NCI-H2081 treated with DMSO at 0.1 percent for 48 hours (cell line): ENCODE measurements at places on chromosomes 4 and X.
A peak's percentile ranks its signal among the peaks of the same experiment; 100 is the strongest.

DNA sequence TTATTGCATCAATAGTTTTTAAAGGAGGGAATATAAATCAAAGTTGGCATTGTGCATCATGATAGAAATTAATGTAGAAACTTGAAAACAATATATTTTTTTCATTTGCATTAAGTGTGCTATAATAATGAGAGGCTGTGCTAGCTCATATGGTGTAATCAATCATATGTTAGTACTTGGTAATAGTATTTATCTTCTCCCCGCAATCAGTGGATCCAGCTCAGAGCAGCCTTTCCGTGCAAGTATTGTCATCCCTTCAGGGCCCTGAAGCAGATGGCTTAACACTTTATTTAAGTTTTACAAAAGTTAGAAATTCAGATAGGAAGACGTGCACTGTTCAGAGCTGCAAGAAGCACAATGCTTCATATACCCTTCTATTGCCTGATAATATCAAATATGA lies 616.3 kb upstream of the ATOH1 start:
- DNase-seq = no peak

- DNase-seq = no peak
These were observed 13.6 kb downstream of the ABCG2 start for GRCh38 chr4:88144866-88145300.

GRCh38 chr4:175273995-175274753 lies 356.0 kb downstream of the ADAM29 start:
- no peak for DNase-seq

GRCh38 chr4:76663824-76664223 lies 228.8 kb downstream of the SHROOM3 start:
- no peak for DNase-seq

DNA sequence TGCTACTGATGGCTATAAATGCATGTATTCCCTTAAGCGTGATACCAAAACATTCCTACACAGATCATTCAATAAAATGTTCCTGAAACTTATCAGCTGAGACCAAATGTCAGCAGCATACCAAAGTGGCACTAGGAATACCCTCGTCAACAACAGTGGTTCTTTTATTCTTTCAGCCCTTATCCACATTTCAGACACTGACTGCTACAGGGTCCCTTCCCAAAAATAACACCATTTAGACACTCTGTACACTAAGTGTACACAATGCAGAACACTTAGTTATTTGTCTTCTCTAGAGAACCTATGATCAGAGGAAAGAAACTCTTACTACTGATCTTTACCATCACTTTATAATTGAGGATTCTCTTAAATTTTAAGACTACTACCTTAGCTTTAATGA lies 94.1 kb downstream of the ATRX start:
- no peak for DNase-seq

DNA sequence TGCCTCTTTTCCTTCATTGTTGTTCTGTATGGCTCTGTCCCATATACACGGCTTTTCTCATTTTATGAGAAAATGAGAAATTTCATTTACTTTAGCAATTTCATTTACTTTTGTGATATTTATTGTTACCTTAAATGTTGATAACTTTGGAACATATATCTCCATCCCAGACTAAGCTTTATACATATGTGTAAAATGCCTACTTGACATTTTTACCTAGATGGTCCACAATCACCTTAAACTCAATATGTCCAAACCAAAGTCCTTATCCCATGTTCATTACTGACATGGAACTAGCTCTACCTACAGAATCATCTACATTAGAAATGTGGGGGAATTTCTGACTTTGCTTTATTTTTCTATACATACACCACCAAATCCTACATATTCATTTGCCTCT lies 590.5 kb upstream of the CT83 start:
- DNase-seq = no peak

GRCh38 chr4:152360045-152360410 lies 175.9 kb downstream of the FBXW7 start:
- no peak for DNase-seq

GRCh38 chrX:100194082-100194775 lies 215.8 kb downstream of the PCDH19 start:
- DNase-seq = no peak

DNA sequence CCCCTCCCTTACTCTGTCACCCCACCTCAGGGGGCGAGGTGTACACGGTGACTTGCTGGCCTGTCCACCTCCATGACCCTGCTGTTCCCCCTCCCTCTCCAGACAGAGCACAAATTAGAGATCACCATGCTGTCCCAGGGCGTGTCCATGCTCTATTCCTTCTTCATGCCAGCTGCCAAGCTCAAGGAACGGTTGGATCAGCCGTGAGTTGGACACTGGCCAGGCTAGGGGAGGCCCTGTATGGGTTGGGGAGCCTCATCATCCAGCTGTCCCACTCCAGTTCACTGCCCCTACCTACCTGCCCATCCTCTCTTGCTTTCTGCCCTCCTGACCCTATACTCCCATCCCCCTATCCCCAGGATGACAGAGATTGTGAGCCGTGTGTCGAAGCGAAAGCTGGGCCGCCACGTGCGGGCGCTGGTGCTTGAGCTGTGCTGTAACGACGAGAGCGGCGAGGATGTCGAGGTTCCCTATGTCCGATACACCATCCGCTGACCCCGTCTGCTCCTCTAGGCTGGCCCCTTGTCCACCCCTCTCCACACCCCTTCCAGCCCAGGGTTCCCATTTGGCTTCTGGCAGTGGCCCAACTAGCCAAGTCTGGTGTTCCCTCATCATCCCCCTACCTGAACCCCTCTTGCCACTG lies 3.9 kb upstream of the CDK16 start:
- DNase-seq = no peak

GRCh38 chrX:152537373-152537772 lies 86.3 kb upstream of the GABRA3 start:
- no peak for DNase-seq

DNA sequence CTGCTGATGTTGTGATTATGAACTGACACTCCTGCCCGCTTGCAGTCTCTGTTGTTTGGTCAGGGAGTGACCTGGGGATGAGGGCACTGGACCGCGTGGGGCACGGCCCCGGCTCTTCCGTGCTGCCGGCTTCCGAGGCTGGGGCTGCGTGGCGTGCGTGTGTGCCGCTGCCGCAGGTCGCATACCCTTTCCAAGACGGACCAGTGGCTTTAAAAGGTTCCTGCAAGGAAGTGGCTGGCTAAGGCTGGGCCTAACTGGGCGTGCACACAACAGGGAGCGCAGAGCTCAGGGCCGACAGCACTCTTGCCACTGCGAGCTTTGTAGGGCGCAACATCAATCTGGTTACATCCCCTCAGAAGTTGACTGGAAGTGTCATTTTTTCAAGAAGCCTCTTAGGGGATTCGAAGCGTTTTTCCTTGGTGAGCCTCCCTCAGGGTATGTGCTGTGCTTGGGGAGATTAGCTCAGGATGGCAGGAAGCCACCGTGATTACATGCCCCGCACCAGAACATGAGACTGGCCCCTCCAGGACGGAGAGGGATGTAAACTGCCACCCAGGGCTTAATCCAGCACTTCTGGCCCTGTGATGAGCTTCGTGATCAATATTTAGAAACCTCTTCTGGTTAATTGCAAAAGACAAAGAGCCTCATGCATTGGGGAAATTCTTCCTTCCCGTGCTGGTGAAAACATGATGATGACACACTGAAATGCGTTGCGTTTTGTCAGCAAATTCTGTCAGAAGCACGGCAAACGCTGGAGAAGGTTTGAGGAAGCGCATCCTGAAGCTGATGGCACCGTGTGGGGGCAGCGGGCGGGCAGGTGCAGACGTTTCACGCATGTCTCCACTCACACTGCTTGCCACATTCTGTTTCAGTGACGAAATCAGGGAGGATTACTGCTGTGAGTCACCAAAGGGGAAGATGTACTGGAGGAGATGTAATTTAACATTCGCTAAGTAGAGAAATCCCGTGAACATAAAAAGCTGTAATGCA lies 11.1 kb downstream of the MAEA start:
- no peak for DNase-seq

- DNase-seq = peak; percentile 93
These were observed 233.0 kb upstream of the CLNK start for GRCh38 chr4:10917566-10917965.

- DNase-seq = no peak
These were observed 130.0 kb downstream of the SOWAHB start for GRCh38 chr4:76767983-76768382.

DNA sequence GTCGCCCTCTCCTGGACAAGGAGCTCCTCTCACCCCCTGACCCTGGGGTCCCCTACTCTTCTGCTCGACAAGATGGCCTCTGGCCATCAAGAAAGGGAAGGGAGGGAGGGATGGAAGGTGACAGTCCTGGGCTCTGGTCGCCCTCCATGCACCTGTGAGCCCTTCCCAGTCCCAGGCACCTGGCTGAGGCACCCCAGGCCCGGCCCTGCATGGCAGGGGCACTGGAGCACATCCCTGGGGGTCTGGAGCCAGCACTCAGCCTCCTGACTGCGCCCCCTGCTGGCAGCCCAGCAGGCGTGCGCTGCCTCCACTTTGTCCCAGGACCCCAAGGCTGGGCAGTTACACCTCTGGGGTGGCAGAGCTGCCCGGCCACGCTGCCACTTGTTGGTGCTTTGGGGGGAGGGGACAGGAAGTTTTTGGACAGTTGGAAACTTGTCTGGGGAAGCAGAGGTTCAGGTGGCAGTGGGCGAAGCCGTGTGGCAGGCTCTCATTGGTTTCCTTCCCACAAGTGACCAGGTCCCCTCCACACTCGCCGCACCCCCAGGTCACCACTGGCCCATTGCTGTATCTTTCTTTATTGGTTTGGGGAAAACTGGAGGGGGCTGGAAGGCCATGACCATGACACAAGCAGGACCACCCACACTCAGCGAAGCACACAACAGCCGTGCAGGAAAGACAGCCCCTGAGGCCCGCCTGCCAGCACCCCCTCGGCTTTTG lies 4.3 kb downstream of the PNCK start:
- DNase-seq = no peak

DNA sequence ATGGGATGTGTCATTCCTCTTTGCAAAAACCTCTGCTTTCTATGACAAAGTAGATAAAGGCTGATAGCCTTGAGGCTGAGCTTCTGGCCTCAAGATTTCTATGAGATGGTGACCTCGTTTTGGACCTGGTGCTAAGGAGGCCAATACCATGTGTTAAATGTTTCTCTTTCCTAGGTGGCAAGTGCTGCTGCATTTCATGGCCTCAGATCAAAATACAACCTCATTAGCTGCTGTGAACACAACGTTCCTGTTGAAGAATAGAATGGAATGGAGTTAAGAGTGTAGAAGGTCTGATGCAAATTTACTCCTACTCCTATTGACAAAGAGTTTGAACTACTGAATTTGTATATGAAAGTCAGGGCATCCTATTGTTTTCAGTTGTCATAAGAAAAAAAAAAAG lies 112.0 kb downstream of the C4orf51 start:
- DNase-seq = no peak

DNA sequence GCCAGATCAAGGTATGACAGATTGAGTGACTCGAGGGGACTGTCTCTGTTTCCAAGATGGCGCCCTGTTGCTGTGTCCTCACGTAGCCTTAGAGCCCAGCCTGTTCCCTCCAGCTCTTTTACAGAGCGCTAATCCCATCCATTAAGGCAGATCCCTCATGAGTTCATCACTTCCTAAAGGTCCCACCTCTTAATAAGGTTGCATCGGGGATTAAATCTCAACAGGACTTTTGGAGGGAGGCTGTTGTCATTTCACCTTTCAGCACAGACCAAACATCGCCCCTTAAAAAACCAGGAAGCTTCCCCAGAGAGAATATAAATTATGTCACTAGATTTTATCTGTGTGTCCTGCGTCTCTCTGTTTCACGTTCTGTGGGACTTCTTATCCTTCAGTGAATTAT lies 32.6 kb upstream of the DHRSX start:
- DNase-seq = no peak

DNA sequence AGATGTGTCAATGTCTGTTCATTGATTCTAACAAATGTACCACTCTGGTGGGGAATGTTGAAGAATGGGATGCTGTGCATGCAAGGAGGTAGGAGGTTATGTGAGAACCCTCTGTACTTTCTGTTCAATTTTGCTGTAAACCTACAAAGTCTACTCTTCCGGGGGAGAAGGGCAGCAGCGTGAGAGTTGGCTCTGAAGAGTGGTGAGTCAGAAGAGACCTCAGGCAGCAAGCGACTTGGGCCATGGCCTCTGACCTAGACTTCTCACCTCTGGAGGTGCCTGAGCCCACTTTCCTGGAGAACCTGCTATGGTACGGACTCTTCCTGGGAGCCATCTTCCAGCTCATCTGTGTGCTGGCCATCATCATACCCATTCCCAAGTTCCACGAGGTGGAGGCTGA lies 26.7 kb downstream of the MANBA start:
- DNase-seq = no peak

GRCh38 chr4:183350317-183351071 lies 28.3 kb upstream of the CLDN24 start:
- no peak for DNase-seq

- DNase-seq = no peak
These were observed 56.0 kb upstream of the BMPR1B start for GRCh38 chr4:94701631-94702300.

DNA sequence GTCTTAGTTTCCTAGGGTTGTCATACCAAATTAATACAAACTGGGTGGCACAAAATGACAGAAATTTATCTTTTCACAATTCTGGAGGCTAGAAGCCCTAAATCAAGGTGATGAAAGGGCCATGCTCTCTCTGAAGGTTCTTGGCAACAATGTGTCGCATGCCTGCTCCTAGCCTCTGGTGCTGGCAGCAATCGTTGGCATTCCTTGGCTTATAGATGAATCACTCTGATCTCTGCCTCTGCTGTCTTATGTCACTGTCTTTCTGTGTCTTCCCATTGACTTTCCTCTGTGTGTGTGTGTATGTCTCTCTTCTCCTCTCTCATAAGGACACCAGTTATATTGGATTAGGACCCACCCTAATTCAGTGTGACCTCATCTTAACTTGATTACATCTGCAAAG lies 15.9 kb upstream of the INTU start:
- no peak for DNase-seq

- DNase-seq = no peak
These were observed 1.9 kb downstream of the LGI2 start for GRCh38 chr4:25028851-25029250.

DNA sequence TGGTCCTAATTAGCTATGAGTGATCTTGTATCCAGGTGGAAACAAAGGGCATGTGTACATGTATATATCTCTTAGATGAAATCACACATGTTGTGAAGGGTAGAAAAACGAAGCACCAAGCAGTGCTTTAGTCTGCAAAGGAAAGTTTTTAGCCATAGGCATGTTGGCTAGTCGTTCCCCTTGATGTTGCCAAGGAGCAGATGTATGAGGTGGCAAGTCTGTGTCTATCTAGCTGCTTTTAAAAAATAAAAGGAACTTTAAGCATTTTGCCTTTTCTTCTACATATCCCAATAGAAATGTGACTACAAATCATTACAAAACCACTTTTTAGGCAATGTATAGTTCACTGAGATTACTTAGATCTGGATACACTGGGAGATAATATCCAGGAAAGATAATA lies 63.1 kb downstream of the NSUN7 start:
- no peak for DNase-seq

- no peak for DNase-seq
These were observed 162.8 kb upstream of the PRDX4 start for GRCh38 chrX:23504540-23504884.

- no peak for DNase-seq
These were observed 52.3 kb upstream of the SMIM31 start for GRCh38 chr4:164701665-164702064.
